ENCODE measurements at places on chromosomes 12 and 14.

DNA sequence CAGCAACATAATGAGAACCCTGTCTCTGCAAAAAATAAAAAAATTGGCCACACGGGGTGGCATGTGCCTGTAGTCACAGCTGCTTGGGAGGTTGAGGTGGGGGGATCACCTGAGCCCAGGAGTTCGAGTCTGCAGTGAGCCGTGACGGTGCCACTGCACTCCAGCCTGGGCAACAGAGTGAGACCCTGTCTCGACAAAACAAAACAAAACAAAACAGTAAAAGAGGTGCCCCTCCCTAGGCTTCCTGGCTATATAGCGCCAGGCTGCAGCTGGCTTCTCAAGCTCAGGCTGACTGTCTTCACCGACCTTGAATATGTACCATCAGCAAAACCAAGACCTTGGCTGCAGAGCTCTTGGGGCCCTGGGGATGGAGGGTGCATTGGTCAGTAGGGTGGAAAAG lies 29.4 kb downstream of the TSPAN9 start:
- DNase-seq: no peak

DNA sequence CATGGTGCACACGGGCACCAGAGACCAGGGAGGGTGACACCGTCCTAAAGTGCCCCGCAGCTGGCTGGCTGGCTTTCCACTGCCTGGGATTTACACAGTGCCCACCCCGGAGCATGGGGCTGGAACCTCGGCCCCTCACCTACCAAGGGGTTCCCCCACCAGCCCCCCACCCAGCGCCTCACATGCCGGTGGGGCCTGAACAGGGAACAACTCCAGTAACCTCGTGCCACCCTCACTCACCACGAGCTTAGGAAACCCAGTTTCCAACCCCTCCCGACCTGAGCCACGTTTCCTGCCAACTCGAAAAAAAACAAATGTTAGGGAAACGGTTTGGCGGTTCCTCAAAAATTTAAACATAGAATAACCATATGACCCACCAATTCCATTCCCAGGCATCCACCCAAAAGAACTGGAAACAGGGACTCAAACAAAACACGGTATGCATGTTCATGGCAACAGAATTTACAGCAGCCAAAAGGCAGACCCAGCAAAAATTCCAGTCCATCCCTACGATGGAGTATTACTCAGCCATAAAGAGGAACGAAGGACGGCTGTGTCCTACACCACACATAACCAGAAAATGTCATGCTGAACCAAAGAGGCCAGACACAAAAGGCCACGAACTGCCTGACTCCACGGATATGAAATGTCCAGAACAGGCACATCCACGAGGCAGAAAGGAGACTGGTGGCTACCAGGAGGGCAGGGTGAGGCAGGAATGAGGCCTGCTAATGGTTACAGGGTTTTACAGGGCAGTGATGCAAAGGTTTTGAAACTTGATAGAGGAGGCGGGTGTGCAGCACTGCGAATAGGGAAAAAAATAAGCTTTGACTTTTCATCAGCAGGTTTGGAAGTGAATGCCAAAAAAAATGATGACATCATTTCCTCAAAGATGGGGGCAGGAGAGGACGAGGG lies 68.9 kb downstream of the NCOR2 start:
- DNase-seq: no peak

DNA sequence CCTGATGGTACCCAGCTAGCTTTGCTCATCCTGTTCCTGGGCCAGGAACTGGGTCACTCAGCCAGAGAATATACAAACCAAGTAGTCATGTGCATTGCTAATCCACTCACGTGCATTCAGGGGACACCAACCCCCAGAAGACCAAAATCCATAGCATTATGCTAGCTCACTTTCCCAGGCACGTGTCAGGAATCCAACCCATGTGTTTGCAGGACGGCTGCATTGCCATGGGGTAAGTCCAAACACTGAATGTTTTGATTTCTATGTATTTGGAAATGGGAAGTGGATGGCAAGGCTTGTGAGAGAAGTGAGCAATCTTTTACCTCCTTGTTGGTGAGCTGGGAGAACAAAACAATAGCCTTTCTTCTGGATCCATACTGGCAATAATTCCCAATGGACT lies 87.1 kb upstream of the FOXN3 start:
- DNase-seq: no peak

DNA sequence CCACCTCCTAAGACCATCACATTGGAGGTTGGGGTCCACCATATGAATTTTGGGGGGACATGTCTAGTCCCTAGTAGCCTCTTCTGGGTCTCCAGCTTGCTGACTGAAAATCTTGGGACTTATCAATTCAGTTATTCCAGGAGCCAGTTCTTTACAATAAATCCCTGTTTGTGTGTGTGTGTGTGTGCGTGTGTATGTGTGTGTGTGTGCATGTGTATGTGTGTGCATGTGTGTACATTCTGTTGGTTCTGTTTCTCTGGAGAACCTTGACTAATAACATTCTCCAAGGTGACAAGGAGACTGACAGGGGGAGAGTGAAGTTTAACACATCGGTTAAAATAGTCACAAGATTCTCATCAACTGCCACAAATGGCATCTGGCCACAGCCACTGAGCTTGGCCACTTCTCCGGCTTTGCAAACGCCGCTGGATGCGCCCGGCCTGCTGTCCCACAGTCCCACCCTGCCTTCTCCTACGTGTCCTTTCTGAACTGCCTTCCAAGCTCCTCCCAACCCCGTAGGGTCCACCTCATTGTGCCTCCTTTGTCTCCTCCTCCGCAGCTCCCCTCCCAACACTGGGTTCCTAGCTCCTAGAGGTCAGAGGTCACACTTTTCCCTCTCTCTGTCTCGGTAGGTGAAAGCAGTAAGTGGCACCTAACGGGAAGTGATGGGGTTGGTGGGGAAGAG lies 88.1 kb upstream of the DIO3 start:
- no peak for DNase-seq

GRCh38 chr14:55477680-55478079 lies 37.3 kb upstream of the TBPL2 start:
- no peak for DNase-seq
